Stimulated activated CD4-positive, alpha-beta T cell treated with anti-CD3 and anti-CD28 coated beads, TNF-alpha, amount 100 ng/mL, for 48 hours (primary cell): ENCODE measurements at places on chromosomes 16 and 17.

- DNase-seq: no peak
Measured at GRCh38 chr17:46847204-46848191, 3.9 kb upstream of the WNT9B start.

DNA sequence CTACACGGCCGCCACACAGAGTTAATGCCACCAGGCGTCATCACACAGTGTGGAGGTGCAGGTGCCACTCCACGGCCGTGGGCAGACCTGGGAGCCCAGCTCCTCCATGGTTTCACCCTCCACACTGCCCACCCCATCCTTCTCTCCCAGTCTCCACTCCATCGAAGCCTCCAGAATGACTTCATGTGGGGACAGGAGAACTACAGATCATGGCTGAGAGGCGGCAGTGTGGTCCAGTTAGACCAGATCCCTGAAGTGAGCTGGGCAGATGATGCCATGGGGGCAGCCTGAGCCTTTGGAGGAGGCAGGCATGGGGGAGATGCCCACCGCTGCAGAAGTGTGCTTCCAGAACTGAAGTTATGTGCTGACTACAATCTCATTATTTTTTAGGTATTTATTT lies 38.0 kb upstream of the FAAP100 start:
- no peak for DNase-seq

DNA sequence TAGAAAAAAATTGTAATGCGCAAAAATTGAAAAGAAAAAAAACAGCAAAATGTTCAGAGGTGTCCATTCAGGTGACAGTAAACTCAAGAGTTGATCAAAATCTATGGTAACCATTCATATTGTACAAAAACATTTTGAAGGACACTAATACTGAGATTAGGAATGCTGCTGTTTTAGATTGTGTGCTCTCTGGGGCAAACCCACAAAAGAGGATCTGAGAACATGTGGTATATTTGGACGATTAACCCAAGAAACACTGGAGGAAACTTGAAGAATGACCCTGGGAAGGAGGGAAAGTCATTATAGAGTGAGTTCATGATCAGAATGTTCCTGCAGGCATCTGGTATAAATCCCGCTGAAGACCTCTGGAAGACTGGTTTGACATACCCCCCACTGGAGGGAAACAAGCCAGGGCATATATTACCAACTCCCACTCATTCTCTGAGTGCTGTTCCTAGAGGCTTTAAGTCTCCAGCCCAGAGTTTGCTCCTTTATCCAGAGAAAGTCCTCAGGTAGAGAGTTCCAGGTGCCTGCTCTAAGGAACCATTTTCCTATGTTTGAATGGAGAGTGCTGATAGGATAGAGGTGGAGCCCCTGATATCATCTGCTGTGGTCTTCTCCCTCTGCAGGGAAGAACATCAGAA lies 1.2 kb downstream of the KRTAP4-2 start:
- DNase-seq: no peak

DNA sequence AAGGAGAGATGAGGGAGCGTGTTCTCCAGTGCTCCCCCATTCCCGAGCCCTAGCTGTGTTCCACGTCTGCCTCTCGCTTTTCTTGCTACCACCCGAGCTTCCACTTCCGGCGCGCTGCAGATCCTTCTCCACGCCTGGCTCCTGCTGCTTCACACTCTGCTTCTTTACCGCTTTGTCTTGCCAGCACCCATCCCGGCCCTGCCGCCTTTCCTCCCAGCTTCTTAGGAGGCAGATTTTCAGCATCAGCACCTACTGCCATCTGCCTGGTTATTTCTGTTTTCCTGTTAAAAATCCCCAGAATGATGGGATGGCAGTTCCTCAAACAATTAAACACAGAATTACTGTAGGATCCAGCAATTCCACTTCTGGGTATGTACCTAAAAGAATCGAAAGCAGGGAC lies 64.7 kb downstream of the ELAC2 start:
- no peak for DNase-seq

DNA sequence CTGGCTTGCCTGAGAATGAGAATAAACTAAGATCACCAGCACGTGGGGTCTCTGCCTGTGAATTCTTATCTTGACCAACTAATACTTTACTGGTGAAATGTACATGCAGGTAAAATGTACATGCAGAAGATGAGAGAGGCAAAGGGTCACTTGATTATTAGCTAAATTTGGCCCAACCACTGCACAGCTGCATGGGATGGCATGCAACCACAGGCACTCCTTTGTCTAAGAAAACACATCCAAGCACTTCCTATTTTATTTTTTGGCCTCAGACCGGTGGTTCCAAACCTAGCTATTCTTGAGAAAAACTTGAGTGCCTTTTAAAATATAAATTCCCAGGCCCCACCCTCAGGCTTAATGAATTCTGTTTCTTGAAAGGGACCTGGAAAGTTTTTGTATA lies 77.9 kb downstream of the SYCE1L start:
- no peak for DNase-seq

GRCh38 chr16:54579106-54579728 lies 292.6 kb upstream of the IRX3 start:
- DNase-seq: no peak

DNA sequence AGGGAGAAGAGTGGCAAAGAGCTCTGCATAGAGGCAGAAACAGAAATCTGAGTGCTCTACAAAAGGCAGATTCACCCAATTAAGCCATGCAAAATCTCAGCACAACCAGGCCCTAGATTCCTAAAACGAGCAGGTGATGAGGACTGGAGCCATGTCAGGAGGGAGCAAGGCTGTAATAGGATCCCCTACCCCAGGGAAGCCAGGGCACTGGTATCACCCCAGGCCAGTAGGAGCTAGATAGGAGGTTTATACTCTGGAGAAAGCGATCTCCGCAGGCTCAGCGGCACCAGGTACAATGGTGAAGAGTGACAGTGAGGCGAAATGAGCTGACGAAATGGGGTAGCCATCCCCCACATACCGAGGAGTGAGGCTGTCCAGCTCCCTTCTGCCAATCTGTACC lies 171.5 kb downstream of the PARN start:
- DNase-seq: no peak

DNA sequence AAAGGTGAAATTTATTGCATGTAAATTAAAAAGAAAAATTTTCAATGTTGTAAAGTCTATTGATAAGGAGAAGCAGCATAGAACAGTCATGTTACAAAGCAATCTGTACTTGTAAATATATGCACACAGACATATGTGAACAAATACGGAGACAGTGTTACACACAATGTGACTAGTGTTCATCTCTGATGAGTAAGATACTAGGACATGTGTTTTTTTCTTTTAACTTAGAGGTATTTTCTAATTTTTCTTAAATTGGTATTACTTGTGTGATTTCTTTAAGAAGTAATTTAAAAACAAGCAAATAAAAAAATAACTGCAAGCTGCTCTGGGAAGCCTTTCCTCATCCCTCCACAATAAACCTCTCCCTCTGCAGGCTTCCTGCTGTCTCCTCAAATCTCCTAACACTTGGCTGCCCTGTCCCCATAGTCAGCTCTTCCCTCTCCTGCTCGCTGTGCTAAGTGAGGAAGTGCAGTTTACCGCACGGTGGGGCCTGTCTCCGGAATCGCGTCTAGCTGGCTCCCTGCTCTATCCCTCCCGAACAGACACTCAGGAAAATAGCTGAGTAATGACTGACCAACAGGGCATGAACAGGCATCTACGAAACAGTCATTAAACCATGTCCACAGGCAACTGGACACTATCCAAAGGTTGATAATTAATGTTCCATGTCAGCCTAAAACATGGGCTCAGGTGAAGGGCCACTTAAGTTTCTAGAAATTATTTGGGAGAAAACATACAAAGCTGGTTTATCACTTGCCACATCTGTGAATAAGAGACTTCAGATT lies 35.9 kb downstream of the CMTM4 start:
- no peak for DNase-seq

GRCh38 chr17:57819285-57819684 lies 30.6 kb downstream of the MRPS23 start:
- no peak for DNase-seq

DNA sequence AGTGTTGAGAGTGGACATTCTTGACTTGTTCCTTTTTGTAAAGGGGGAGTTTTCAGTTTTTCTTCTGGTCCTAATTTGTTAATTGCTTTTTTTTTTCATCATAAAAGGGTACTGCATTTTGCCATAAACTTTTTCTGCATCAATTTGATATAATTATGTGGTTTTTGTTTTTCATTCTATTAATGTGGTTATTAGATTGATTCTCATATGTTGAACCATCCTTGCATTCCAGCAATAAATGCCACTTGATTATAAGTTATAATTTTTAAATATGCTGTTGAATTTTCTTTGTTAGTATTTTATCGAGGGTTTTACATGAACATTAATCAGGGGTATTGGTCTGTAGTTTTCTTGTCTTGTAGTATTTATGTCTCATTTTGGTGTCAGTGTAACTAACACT lies 87.2 kb upstream of the SMIM36 start:
- DNase-seq: no peak

- DNase-seq: no peak
Measured at GRCh38 chr17:27413315-27413714, 42.9 kb upstream of the KSR1 start.

GRCh38 chr17:60393840-60394723 lies 2.1 kb upstream of the USP32 start:
- no peak for DNase-seq
